ENCODE measurements at places on chromosomes 16 and 17. TPM values are rescaled to one million over a fixed set of nuclear protein-coding genes. Genes with fewer than 3 reads are reported as not detected.

GRCh38 chr17:74639704-74640151 lies 16.2 kb upstream of the CD300E start:
- H3K27ac ChIP-seq, result no peak overlapping the region
- no peaks in the 10 kb centered on the region for H3K36me3 ChIP-seq
- peaks cover 6% of the 10 kb centered on the region for H3K4me1 ChIP-seq
- H3K27me3 ChIP-seq, result no peaks in the 10 kb centered on the region
- H3K4me3 ChIP-seq, result no peak overlapping the region

The G6PC1 gene
- not detected for total RNA-seq

DNA sequence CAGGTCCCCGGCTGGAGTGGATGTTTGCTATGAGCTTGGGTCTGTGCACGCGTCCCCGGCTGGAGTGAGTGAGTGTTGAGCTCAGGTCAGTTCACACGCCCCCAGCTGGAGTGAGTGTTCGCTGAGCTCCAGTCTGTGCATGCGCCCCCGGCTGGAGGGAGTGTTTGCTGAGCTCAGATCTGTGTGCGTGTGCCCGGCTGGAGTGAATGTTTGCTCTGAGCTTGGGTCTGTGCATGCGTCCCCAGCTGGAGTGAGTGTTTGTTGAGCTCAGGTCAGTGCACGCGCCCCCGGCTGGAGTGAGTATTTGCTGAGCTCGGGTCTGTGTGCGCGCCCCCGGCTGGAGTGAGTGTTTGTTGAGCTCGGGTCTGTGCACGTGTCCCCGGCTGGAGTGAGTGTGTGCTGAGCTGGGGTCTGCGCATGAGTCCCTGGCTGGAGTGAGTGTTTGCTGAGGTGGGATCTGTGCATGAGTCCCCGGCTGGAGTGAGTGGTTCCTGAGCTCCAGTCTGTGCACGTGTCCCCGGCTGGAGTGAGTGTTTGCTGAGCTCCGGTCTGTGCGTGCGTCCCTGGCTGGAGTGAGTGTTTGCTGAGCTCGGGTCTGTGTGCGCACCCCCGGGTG lies 284.2 kb downstream of the SNX29 start:
- DNase-seq, result peak; percentile 85
- no peaks in the 10 kb centered on the region for H3K4me1 ChIP-seq
- H3K27me3 ChIP-seq, result no peaks in the 10 kb centered on the region
- no peak overlapping the region for H3K27ac ChIP-seq
- no peak overlapping the region for H3K4me3 ChIP-seq

DNA sequence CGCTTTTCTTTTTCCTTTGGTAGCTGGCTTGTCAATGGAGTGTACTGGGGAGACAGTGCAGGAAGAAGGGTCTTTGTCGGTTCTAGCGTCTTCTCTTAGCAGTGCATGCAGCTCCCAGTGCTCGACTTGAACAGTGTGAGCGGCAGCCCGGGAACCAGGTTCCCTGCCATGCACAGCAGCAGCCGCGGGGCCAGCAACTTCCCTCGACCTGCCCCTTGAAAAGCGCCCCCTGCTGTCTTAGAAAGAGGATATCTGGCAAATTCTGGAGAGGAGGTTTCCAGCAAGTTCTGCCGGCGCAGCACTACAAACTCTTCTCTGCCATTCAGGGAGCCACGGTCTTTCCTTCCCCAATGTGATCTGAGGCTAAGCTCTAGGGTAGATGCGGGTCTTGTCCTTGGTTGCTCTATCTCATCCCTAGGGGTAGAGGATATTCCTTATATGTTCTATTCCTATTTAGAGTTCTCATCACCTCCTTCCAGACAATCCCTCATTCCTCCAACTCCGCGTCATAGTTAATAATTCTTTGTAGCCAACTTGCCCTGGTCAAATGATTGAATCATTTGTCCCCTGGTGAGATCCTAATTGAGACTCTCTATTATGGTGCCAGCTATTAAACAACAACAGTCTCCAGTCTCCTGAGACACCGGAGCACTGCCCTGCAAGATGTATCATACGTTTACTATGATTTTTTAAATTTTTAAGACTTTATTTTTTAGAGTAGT lies 451.3 kb downstream of the PMP22 start:
- no peak overlapping the region for H3K27ac ChIP-seq
- H3K27me3 ChIP-seq, result no peaks in the 10 kb centered on the region
- no peaks in the 10 kb centered on the region for H3K4me1 ChIP-seq
- DNase-seq, result peak; percentile 92

GRCh38 chr17:42476411-42476810 lies 17.7 kb downstream of the ATP6V0A1 start:
- H3K4me1 ChIP-seq, result no peaks in the 10 kb centered on the region
- no peaks in the 10 kb centered on the region for H3K27me3 ChIP-seq
- DNase-seq, result no peak
- H3K4me3 ChIP-seq, result no peak overlapping the region
- H3K36me3 ChIP-seq, result peaks cover 82% of the 10 kb centered on the region
- no peak overlapping the region for H3K27ac ChIP-seq

GRCh38 chr16:53064081-53064578 lies 9.3 kb downstream of the CHD9 start:
- H3K27me3 ChIP-seq, result no peaks in the 10 kb centered on the region
- no peaks in the 10 kb centered on the region for H3K4me1 ChIP-seq
- no peak for DNase-seq
- no peak overlapping the region for H3K4me3 ChIP-seq
- peaks cover under 1% of the 10 kb centered on the region for H3K36me3 ChIP-seq

DNA sequence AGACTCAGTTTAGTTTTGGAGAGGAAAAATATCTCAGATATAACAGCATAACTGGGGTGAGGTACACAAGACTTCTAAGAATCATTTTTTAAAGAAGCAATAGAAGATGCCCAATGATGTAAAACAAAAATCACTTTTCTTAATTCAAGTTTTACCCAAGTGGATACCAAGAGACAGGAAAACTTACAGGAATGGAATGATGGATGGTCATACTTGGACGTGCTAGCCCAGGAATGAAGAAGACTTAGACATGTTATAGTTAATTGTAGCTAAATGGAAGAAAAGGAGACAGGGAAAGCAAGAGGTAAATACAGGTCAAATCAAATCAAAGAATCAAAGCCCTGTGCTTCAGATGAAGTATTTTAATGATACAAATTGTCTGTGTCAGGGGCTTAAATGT lies 312.7 kb upstream of the KCNJ16 start:
- no peak for DNase-seq
- no peaks in the 10 kb centered on the region for H3K4me1 ChIP-seq
- H3K36me3 ChIP-seq, result no peaks in the 10 kb centered on the region
- H3K27ac ChIP-seq, result no peak overlapping the region

- H3K27ac ChIP-seq, result no peak overlapping the region
Observed at GRCh38 chr16:86800894-86801293, 222.5 kb downstream of the FOXL1 start.

GRCh38 chr17:60065136-60065535 lies 13.6 kb downstream of the HEATR6 start:
- no peak overlapping the region for H3K4me3 ChIP-seq
- no peak overlapping the region for H3K27ac ChIP-seq
- no peaks in the 10 kb centered on the region for H3K4me1 ChIP-seq
- DNase-seq, result no peak
- H3K36me3 ChIP-seq, result peaks cover 70% of the 10 kb centered on the region

The PDIA2 gene
- 1.4 TPM for total RNA-seq

GRCh38 chr17:40122136-40122998 lies 596 bp downstream of the MSL1 start:
- peaks cover 5% of the 10 kb centered on the region for H3K4me1 ChIP-seq
- H3K27me3 ChIP-seq, result no peaks in the 10 kb centered on the region
- peak; percentile 67 for DNase-seq
- H3K36me3 ChIP-seq, result peaks cover 15% of the 10 kb centered on the region

GRCh38 chr17:61384692-61385576 lies 14.7 kb upstream of the TBX2 start:
- H3K27ac ChIP-seq, result no peak overlapping the region

The CASKIN1 gene
- 7.9 TPM for total RNA-seq

The UTP4 gene
- total RNA-seq, result 94.0 TPM

GRCh38 chr16:69077251-69077650 lies 28.2 kb upstream of the HAS3 start:
- no peak overlapping the region for H3K4me3 ChIP-seq
- no peak for DNase-seq
- no peaks in the 10 kb centered on the region for H3K36me3 ChIP-seq
- no peak overlapping the region for H3K27ac ChIP-seq

- H3K36me3 ChIP-seq, result peaks cover 68% of the 10 kb centered on the region
- H3K4me3 ChIP-seq, result no peak overlapping the region
- no peaks in the 10 kb centered on the region for H3K27me3 ChIP-seq
- H3K27ac ChIP-seq, result no peak overlapping the region
Observed at GRCh38 chr16:16127469-16128116, 95.7 kb downstream of the ABCC6 start.

GRCh38 chr16:53843084-53843483 lies 139.1 kb downstream of the FTO start:
- no peak for DNase-seq
- no peak overlapping the region for H3K4me3 ChIP-seq
- no peak overlapping the region for H3K27ac ChIP-seq
- H3K27me3 ChIP-seq, result no peaks in the 10 kb centered on the region
- H3K4me1 ChIP-seq, result no peaks in the 10 kb centered on the region

The KRT13 gene
- not detected for total RNA-seq

The PRR15L gene
- total RNA-seq, result not detected

Data from H9 (cell line).